Stimulated activated CD8-positive, alpha-beta memory T cell treated with anti-CD3 and anti-CD28 coated beads, Interleukin-4, amount 100 ng/mL, for 1 hour (primary cell): ENCODE measurements at places on chromosomes 13 and 19.

DNA sequence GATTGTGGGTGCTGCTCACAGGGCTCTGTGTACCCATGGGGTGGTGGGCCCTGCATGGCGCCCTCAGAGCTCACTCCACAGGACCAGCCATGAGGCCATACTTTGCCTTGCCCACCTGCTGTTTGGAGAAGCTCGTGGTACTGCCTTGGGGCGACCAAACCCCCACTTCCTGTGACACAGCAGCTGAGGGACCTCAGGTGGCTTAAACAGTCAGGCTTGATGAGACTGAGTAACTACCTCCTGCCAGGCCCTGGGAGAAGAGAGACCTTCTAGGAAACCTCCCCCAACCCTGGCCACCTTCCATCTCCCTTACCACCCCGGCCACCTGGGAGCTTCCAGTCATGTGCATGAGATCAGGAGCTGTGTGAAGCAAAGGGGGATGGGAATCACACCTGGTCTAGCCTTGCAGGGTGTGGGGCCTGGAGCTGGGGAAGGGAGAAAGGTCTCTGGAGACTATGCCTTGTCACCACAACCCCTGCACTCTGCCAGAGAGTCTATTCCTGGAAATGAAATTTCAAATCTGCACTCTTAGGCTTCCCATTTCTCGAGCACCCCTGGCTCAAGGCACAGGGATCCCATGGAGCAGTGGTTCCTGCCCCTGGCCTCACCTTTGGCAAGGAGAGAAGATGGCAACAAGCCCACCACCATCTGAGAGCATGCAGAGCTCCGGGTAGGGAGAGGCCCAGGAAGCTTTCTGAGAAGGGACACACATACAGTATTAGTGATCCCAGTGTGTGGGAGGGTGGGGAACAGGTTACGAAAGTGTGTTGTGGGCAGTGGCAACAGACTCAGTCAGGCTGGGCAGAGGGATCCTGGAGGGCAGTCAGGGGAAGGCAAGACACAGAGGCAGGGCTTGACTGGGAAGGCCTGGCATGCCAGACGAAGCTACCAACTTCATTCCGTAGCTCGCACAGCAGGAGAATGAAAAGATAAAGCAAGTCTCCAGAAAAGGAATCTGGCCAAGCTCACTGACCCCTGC is 125.0 kb downstream of the URI1 start:
- DNase-seq, result no peak

DNA sequence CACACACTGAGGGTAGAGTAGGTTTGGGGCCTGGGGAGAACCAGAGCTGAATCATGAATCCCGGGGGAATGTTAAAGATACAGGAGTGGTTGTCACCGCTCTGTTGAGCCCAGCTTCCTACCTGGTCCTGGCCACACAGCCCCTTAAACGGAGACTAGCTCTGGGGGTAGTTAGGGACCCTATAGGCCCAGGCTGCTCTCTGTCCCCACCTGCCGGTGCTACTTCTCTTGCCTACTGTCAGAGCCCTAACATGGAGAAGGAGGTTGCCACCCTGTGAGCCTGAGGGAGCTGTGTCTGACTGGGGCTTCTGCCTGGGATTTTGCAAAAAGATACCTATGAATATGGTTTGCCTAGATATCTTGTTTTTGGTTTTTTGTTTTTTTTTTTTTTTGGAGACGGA is 36.6 kb upstream of the ZNF429 start:
- no peak for DNase-seq

DNA sequence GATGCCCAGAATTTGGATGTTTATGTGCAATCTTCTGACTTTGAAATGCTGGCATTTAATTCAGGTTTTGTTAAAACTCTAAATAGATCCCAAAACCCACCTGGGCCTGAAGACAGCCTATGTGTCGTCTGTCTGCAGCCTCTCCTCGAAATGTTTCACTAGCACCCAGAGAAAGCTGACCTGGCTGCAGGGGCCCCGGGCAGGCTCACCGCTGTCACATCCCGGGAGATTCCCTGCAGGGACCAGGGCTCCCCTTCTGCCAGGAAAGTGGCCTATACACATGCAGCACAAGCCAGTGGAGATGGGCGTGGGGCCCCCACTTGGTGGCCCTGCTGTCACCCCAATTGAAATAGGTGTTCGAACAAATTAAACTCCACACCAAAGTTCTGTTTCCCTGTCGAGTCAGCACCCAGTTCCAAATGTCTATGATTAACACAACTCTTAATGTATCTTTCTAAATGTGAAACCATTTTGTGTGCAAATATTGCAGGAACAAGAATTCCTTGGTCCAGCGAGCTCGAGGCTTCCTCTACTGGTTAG is 145.8 kb upstream of the ZNF507 start:
- DNase-seq, result no peak

GRCh38 chr19:45526143-45526542 is 18.9 kb downstream of the VASP start:
- no peak for DNase-seq

DNA sequence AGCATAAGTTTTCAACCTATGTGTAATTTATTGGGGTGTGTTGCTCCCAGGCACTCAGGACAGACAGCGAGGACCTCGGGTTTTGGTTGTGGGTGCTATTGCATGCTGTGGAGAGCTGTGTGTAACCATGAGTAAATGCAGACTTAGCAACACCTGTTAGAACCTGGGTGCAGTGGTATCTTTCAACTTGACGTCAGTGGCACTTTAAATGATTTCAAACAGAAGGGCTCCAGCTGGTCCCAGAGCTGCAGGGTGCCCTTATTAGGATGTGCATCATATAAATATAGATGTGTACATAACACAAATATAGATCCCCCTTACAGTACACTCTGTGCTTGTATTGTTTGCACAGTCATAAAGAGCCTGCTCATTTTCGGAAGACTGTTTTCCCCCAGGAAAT is 228.3 kb upstream of the IRS2 start:
- DNase-seq, result no peak

- no peak for DNase-seq
These were observed 46.4 kb downstream of the PEX11G start for GRCh38 chr19:7442423-7442822.

GRCh38 chr13:79468819-79469218 is 12.1 kb upstream of the NDFIP2 start:
- no peak for DNase-seq

DNA sequence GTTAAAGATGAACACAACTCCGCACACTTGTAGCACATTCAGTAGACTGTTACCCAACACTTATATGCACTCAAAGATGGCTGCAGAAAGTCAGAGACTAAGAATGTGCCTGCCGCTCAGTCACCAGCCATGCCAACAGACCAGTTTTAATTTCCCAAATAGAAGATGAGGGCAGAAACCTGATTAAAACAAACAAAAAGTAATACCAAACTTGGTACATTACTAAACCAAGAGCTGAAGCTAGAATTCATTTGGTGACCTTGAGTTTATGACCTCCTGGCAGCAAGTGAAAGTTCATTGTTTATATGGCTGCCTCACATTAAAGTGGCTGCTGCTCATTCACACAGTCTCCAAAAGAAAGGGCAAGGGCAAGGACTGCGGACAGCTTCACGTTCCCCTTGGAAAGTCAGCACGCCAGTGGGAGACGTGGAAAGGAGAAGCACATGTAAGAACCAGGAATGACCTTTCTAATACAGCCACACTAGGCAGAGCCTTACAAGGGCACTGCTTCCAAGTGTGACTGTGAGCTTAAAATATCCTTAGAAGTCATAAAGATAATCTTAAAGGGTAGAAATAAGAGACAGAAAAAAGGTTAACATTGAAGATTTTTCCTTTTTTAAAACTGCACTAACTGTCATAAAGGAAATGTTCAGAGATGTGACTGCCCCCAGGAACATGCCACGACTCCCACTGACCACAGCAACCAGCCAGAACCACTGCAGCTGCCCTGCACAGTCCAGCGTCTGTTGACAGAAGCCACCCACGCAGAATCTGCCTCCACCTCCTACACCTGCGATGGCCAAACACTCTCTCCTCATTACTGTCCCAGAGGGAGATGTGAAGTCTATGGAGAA is 73.5 kb downstream of the STK24 start:
- DNase-seq, result no peak

- no peak for DNase-seq
These were observed 68.4 kb downstream of the SPATA13 start for GRCh38 chr13:24228852-24229458.

DNA sequence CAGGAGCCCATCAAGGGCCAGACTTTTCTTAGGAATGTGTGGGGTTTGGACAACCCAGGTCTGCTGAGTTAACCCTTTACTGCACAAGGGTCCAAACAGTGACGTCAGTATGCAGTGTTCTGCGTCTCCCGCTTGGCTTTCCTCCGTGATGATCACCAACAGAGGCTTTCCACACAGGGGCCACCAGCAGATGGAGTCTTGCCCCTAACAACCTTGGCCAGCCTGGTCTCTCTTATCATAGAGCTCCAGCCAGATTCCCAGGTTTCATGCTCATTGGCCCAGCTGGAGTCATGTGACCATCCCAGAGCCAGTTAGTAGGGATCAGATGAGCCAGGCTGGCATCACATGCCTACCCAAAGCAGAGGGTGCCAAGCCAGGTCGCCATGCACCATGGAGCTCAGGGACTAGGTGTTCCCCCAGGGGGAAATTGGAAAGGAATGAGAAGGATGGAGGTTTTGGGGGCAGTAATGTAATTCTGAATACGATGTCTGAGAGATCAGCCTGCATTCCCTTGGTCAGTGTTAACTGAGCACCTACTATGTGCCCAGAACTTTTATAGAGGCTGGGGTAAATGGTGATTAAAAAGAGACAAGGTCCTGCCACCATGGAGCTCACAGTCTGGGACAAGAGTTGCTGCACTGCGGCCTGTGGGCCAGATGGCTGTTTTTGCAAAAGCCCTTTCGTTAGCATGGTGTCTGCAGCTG is 61.2 kb downstream of the MYH14 start:
- DNase-seq, result no peak

DNA sequence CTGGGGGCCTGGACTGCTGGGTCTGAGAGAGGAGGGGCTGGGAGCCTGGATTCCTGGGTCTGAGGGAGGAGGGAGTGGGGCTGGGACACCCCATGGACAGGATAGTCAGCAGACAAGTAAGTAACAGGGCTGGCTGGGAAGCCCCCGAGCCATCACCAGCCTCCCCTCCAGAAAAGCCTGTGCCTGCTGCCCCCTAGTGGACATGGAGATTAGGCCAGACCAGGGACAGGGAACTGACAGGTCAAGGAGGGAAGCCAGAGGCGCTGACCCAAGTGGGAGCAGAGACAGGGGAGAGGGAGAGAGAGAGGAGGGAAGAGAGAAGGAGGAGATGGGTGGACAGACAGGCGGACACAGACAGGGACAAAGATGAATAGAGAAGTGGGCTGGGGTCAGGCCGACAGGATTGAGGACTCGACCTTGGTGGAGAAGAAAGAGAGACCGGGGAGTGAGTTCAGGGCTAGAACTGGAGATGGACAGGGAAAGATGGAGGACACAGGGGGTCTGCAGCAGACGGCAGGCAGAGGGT is 6.7 kb upstream of the ERFL start:
- DNase-seq, result peak; percentile 62

DNA sequence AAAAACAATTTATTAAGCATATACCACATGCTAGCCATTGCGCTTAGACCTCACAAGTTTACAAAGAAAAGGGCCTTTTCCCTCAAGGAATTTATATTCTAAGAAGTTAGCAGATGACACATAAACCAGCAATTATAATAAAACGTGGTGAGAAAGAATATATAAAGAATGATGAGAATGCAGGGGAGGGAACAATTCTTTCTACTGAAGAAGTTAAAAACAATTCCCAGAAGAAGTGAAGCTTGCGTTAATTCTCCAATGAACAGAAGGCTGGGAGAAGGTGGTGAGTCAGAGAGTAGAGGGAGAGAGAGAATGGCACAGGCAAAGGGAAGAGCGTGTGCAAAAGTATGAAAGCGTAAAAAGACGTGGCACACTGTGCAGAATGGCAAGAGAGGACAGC is 69.5 kb upstream of the ZDHHC20 start:
- DNase-seq, result no peak

DNA sequence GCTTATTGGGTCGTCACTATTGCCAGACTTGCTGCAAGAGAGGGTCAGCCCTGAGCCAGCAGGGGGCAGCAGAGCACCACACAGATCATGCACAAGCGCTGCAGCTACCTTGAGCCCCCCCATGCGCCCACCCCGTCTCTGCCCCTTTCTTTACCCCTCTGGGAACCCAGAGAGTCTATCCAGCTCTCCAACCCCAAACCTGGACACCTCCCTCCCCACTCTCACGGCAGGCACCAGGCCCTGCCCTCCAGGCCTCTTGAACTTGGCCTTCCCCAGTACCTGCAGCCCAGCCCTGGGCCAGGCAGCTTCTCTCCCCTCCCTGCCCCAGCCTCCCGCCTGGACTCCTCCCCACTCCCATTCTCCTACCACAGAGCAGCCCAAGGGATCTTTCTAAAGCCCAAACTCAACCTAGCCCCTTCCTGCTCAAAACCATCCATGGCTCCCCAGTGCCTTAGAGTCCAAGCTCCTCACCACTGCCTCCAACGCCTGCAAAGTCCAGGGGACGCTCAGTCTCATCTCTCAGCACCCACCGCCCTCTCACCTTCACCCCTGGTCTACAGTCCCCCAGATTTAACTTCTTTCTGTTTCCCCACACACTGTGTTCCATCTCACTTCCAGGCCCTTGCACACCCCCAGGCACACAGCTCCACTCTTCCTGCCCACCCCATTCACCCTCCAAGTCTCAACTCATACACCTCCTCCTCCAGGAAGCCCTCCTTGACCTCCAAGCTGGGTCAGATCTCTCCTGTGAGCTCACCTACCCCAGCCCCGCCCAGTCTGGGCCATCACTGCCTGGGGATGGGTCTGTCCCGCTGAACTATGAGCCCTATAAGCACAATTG is 9.4 kb upstream of the CEACAM16 start:
- peak; percentile 61 for DNase-seq

DNA sequence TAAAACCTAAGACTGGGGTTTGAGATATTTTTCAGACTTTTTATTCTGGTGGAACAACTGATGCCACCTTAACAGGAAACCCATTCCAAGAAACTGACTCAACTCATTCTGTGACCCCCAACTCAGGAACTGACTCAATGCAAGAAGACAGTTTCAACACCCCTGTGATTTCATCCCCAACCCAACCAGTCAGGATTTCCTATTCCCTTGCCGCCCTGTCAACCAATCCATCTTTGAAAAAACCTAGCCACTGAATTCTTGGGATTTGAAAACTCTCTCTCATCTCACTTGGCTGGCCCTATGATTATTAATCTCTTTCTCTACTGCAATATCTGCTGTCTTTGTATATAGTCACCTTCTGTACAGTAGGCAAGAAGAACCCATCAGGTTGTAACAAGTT is 1211.9 kb upstream of the ATXN8OS start:
- no peak for DNase-seq

- DNase-seq, result no peak
These were observed 24.2 kb downstream of the GADD45B start for GRCh38 chr19:2500156-2500555.

- DNase-seq, result no peak
These were observed 623 bp upstream of the C5AR1 start for GRCh38 chr19:47309038-47309437.

GRCh38 chr19:33795370-33796163 is 1.1 kb upstream of the KCTD15 start:
- DNase-seq, result no peak
